ENCODE measurements at places on chromosomes 5 and 9. TPM values are rescaled to one million over a fixed set of nuclear protein-coding genes. Genes with fewer than 3 reads are reported as not detected.

- H3K4me3 ChIP-seq: peak within 1 kb of the TSS; percentile 96
- H3K27ac ChIP-seq: peak within 1 kb of the TSS; percentile 99
- peak; percentile 77 for DNase-seq
These were observed at the start of gene LARP1 for GRCh38 chr5:154755361-154756008. Gene LARP1 (plus strand): TSS chr5:154755377. CDS start chr5:154755758, 381 bp downstream.

DNA sequence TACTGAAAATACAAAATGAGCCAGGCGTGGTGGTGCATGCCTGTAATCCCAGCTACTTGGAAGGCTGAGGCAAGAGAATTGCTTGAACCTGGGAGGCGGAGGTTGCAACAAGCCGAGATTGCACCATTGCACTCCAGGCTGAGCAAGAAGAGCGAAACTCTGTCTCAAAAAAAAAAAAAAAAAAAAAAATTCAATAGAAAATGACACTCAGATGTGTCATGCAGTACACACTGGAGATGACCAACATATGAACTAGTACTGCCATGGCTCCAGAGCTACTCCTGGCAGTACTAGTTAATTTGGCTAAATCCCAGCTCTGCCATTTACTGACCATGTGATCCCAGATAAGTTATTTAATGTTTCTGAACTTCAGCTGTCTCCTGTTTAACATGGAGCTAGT is 7.3 kb downstream of the ATOX1 start:
- H3K27ac ChIP-seq: no peak overlapping the region
- H3K27me3 ChIP-seq: no peaks in the 10 kb centered on the region
- DNase-seq: no peak
- H3K4me3 ChIP-seq: no peak overlapping the region
- H3K4me1 ChIP-seq: peaks cover 33% of the 10 kb centered on the region
- H3K36me3 ChIP-seq: peaks cover 18% of the 10 kb centered on the region

DNA sequence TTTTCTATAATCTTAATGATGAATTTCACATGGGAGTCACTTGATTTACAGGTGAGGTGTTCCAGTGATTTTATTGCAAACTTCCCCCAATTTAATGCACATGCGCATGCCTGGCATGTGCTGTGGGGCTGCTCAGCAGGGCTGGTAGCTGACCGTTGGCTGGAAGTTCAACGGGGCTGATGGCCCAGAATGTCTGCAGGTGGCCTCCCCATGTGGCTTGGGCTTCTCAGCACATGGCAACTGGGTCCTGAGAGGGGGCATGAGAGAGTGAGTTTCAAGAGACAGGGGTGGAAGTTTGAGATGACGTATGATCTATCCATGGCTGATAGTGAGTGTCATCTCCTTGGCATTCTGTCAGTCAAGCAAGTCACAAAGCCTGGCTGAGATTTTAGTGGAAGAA is 259.8 kb downstream of the ZSWIM6 start:
- H3K27me3 ChIP-seq: peaks cover 5% of the 10 kb centered on the region
- no peaks in the 10 kb centered on the region for H3K36me3 ChIP-seq
- H3K4me1 ChIP-seq: no peaks in the 10 kb centered on the region
- H3K4me3 ChIP-seq: no peak overlapping the region

- H3K4me3 ChIP-seq: no peak overlapping the region
- no peak overlapping the region for H3K27ac ChIP-seq
- peaks cover 16% of the 10 kb centered on the region for H3K4me1 ChIP-seq
- no peaks in the 10 kb centered on the region for H3K36me3 ChIP-seq
- no peak for DNase-seq
- H3K27me3 ChIP-seq: no peaks in the 10 kb centered on the region
These were observed 156.9 kb upstream of the NR3C1 start for GRCh38 chr5:143560378-143560777.

GRCh38 chr9:91130796-91131318 is 230.9 kb downstream of the AUH start:
- H3K36me3 ChIP-seq: peaks cover 52% of the 10 kb centered on the region
- no peak for DNase-seq
- peak overlapping the region; percentile 69 for H3K4me3 ChIP-seq

- no peak overlapping the region for H3K4me3 ChIP-seq
- no peaks in the 10 kb centered on the region for H3K4me1 ChIP-seq
- H3K27ac ChIP-seq: no peak overlapping the region
- no peaks in the 10 kb centered on the region for H3K27me3 ChIP-seq
These were observed 37.5 kb downstream of the DYNC2I2 start for GRCh38 chr9:128619127-128619526.

The ALDOB gene
- not detected for total RNA-seq

The PCDHGA12 gene
- total RNA-seq: 0.12 TPM
